ENCODE measurements at places on chromosomes 2 and 18.

DNA sequence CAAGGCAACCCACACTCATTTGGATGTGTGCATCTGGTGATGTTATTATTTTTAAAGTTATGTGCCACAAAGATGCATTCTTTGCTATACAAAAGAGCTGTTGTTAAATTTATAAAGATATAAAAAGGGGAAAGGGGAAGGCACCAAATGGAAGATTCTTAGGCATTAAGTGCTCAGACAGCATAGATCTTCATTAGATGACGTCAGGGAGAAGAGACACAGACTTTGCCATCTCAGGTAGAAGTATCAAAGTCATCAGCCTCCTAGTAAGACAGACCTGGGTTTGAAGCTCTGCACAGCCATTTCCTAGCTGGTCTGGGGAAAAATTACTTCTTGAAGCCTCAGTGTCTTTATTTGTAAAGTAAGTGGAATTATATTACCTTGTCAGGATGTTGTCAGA, 1.2 kb upstream of the CLUL1 start:
- DNase-seq, result no peak

DNA sequence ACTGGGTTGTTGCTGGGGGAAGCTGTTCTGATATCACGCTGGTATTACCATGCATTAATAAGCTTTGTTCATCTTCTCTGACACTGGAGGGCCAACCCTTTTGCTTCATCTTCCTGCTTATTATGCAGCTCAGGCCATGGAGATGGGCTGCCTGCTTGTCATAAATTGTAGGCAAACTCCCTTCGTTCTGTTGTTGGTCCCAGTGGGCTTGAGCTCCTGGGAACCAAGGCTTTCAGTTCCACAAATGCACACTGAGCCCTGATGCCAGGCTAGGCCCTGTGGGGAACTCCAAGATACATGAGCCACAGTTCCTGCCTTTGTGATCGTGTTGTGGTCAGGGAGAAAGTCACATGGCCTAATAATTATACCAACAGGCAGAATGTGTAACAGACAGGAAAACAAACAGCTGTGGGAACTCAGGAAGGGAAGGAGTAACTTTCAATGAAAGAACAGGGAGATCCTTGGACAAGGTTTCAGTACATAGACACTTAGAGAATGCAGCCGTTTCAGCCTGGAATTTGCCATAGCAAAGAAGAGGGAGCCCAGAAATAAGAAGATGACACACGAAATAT, 49.0 kb upstream of the BCL2L11 start:
- no peak for DNase-seq

DNA sequence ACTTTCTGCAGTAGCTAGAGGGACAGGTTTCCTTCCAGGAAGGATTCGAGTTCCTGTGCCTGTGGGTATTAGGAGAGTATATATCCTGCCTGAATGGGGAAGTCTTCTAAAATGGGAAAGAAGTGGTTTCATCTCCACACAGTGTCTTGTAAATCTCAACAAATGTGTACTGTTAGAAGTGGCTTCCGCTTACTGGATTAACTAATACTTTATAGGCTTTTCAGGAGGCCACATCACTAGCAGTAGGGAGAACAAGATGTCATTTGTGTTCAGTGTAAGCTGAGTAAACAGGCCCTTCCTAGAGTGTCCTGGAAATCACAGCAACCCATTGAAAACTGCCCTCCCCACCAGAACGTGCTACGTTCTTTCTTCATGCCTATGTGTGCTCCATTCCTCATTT, 12.5 kb upstream of the POLR1B start:
- no peak for DNase-seq

GRCh38 chr18:35835366-35835765, 137.1 kb upstream of the RMP24 start:
- no peak for DNase-seq

DNA sequence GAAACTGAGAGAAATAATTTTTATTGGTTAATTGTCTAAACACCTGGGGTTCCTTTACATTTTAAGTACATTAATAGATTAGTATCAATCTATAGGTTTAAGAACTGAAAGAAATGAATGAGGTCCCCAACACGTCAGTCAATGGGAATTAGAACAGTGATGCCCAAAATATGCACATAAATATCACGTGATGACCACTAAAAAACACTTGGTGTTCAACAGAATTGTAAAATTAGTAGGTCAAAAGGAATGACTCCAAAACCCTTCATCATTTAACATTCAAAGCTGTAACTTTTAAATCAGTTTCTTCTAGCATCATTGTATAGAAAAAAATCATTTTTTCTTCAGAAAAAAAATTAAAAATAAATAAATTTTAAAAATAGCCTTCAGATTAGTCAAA, 140.9 kb downstream of the SLC8A1 start:
- DNase-seq, result no peak

DNA sequence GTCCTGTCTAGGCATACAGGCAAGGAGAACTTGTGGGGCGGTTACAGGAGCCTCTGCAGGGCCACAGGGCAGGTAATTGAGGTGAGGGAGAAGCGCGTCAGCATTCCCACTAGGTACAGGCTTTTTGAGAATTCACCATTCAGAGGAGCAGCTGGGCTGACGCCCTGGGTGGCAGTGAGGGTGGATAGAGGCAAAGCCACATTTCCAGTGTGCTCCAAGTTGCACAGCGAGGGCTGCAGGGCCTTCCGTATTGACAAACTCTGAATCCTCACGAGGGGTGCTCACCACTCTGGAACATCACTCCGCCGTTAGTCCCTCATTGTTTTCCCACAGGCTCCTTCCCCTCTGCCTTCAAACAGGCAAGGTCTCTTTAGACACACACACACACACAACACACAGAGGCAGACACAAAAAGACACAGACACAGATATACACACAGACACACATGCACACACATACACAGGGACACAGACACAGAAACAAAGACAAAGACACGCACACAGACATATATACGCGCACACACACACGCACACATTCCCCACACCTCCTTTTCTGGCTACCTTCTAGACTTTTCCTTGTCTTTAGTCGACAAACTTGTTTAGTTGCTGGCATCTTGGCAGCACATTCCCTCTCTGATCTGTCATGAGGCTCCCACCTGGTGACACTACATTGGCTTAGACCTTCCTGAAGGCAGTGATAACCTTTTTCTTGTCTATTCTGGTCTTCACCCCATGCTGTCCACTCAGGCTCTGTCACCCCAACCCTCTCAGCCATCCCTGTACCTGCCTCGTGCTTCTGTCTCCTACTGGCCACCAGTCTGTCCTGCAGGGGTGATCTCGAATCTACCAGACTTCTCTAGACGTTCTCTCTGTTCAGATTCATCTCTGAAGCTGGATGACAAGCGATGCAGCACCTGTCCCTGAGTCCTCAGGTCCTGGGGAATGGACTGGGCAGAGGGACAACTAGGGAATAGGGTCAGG, 136.8 kb downstream of the ALPK2 start:
- DNase-seq, result no peak

DNA sequence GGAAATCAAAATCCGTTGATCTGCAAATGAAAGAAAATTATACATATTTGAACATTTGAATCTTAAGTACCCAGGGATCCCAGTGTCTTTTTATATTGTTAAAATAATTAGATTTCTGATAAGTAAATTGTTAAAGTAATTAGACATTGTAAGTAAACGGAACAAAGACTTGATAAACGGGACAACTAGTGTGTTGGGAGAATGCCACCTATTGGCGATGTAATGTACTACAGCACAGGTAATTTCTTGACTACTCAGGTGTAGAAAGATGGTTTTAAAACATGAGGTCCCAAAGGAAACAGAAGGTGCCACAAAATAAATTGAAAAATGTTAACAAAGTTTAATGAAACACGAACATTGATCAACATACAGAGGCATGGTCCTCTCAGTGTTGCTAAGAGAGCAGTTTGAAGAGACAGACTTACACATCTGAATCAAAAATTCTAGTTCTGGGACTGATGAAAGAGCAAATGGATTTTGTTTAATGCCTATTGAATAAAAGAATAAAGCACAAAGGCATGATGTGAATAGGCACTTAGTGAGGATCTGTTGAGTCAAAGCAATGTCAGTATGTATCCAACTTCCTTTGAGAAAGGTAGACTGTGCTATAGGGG, 103.4 kb upstream of the RASGRP3 start:
- no peak for DNase-seq

GRCh38 chr2:174587579-174587978, 10.0 kb downstream of the WIPF1 start:
- no peak for DNase-seq

DNA sequence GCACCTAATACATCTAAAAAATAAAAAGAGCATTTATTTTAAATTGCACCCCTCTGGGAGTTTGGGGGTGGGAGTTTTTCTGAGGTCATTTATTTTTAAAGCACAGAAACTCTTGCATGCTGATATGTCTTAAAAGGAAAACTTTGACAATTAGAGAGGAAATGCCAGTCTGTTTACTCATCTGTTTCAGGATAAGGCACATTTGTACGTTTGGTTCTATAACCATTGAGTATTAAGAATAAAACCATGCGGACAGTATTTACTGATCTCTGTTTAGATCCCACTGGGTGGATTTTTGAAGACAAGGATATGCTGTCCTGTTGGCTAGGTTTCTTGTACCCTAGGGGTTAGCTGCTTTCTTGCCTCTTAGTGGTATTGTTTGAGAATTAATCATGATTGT, 122.9 kb downstream of the TANC1 start:
- no peak for DNase-seq

DNA sequence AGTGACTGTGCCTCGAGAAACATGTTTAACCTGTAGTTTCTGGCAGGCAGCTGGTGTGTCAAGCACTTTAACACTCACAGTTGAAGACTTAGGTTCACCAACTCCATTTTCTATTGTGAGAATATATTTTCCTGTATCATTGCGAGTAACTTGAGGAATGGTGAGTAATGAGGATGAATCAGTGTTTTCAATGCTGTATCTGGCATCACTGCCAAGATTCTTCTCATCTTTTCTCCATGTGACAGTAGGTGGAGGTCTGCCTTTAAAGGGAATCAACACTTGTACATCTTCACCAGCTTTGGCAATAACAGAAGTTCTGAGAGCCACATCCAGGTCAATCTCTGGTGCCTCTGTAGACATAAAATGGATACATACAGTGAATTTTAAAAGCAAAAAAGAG, 72.8 kb downstream of the PLEKHA3 start:
- no peak for DNase-seq

DNA sequence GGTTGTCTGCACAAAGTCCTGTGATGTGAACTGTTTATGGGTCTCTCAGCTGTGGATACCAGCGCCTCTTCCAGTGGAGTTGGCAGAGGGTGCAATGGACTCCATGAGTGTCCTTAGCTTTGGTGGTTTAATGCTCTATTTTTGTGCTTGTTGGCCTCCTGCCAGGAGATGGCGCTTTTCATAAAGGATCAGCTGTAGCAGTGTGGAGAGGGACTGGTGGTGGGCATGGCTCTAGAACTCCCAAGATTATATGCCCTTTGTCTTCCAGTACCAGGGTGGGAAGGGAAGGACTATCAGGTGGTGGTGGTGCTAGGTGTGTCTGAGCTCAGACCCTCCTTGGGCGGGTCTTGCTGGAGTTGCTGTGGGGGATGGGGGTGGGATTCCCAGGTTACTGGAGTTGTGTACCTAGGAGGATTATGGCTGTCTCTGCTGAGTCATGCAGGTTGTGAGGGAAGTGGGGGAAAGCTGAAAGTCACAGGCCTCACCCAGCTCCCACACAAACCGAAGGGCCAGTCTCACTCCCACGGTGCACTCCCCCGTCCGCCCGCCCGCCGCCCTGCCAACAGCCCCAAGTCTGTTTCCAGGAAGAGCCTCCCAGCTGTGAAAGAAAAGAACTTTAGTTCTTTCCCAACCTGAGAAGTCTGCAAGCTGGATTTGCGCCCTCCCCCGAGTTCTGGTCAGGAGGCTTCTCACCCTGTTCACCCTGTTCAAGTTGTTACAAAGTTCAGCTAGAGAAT, 108.1 kb downstream of the MARCO start:
- no peak for DNase-seq

GRCh38 chr18:70073432-70073831, 125.8 kb upstream of the CD226 start:
- DNase-seq, result no peak

DNA sequence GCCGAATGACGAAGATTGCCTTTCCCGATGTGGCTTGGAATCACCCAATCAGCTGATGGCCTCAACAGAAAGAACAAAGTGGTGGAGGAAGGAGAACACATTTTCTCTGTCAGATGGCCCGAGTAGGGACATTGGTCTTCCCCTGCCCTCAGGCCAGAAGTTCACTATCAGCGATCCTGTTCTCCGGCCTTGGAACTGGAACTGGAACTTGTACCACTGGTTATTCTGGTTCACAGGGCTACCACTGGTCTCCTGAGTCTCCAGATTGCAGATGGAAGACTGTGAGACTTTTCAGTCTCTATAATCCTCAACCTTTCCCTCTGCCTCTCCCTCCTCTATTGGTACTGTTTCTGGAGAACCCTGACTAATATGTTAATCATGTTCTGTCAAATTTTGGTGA, 180.4 kb downstream of the ANKRD30B start:
- no peak for DNase-seq

GRCh38 chr2:224284134-224284946, 117.6 kb downstream of the FAM124B start:
- DNase-seq, result no peak

DNA sequence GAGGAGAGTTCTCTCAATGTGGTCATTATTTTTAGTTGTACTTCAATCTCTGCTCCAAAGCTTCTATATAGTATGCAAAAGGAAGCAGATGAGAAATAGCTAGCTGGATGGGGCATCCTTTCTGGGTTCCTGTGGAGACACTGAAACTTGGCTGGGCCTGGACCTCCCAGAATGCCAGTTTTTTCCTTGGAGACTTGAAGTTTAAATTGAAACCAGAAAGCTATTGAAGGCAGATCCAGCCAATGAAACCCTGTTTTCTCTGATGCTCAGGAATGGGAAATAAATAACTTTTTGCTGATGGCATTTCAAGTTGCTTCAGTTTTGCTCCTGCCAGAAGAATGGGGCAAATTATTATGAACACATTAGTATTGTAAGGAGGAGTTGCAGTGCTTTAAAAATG, 2.9 kb downstream of the SETBP1 start:
- no peak for DNase-seq

- DNase-seq, result no peak
Observed at GRCh38 chr2:179818546-179818945, 42.9 kb downstream of the ZNF385B start.

DNA sequence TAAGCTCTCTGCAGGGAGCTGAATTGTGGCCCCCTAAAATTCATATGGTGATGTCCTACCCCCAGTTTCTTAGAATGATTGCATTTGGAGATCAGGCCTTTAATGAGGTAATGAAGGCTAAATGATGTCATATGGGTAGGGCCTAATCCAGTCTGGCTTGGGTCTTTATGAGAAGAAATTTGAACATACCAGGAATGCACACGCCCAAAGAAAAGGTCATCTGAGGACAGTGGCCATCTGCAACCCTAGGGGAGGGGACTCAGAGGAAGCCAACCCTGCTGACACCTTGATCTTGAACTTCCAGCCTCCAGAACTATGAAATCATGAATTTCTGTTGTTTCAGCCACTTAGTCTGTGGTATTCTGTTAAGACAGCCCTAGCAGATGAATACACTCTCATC, 426.7 kb downstream of the EPHA4 start:
- DNase-seq, result no peak

DNA sequence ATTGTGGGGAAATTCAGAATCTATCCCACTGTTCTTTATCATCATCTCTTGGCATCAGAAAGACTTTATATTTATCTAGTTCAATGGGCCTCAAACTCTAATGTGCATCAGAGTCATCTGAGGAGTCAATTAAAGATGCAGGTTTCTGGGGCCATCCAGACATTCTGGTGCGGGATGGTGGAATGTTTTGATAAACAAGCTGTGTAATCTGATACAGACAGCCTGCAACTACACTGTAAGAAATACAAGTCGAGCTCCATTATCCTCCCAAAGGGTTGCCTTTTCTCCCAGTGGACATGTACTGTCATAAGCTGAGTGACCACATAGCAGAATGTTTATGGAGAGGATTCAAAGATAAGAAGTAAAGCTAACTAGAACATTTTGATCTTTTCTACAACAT, 515.3 kb upstream of the DCC start:
- DNase-seq, result no peak
